ENCODE measurements at places on chromosomes 3 and 15. TPM values are rescaled to one million over a fixed set of nuclear protein-coding genes. Genes with fewer than 3 reads are reported as not detected.

The ACAA1 gene
- total RNA-seq: 20.0 TPM

DNA sequence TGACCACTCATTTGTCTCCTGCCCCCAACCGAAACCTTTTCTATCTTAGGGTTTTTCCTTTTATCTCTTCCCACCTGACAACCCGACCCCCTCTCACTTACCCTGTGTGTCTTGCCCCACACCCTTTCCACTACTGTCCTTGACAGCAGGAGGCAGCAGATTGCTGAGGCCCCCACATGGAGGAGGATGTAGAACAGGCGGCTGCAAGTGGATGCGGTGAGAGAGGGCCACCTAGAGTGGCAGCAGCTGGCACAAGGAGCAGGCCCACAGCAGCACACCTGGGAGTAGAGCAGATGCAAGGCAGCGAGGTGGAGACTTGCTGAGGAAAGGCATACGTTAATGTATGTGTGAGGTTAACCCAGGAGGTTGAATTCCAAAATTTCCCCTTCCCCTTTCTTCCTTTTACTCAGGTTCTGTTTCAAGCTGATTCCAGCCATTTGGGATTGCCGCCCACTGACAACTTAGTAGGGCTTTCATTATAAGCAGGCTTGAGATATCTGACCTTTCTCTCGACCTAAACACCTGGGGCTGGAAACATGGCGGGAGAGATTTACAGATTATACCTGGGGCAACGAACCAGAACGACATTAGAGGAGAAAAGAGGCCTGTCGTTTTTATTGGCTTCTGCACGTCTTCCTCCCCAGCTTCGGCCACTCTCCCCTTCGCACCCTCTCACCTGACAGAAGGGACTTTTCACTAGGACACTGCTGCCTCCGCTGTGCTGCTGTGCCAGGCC lies 643 bp downstream of the SERINC4 start:
- no peak overlapping the region for H3K4me3 ChIP-seq
- H3K27me3 ChIP-seq: no peaks in the 10 kb centered on the region
- DNase-seq: no peak
- peaks cover 74% of the 10 kb centered on the region for H3K36me3 ChIP-seq

GRCh38 chr3:56816061-56816460 lies 14.3 kb upstream of the ARHGEF3 start:
- no peak overlapping the region for H3K27ac ChIP-seq
- H3K4me3 ChIP-seq: no peak overlapping the region
- H3K27me3 ChIP-seq: peaks cover 22% of the 10 kb centered on the region
- H3K4me1 ChIP-seq: peaks cover 7% of the 10 kb centered on the region

DNA sequence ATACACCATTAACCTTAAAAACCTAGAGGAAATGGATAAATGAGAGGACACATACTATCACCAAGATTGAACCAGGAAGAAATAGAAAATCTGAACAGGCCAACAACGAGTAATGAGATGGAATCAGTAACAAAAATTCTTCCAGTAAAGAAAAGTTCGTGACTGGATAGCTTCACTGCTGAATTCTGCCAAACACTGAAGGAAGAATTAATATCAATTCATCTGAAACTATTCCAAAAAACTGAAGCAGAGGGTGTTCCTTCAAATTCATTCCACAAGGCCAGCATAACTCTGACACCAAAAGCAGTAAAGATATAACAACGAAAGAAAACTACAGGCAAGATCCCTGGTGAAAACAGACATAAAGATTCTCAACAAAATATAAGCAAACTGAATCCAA lies 195.8 kb upstream of the GPR149 start:
- H3K27ac ChIP-seq: no peak overlapping the region
- DNase-seq: no peak
- H3K27me3 ChIP-seq: no peaks in the 10 kb centered on the region
- no peak overlapping the region for H3K4me3 ChIP-seq

- DNase-seq: peak; percentile 65
- H3K27ac ChIP-seq: peak overlapping the region; percentile 43
- no peak overlapping the region for H3K4me3 ChIP-seq
- H3K4me1 ChIP-seq: peaks cover 12% of the 10 kb centered on the region
Measured at GRCh38 chr15:95277266-95277665, 1045.9 kb downstream of the MCTP2 start.

GRCh38 chr3:11481556-11481955 lies 162.2 kb downstream of the VGLL4 start:
- H3K4me3 ChIP-seq: no peak overlapping the region
- no peak overlapping the region for H3K27ac ChIP-seq
- no peaks in the 10 kb centered on the region for H3K27me3 ChIP-seq
- no peak for DNase-seq
- no peaks in the 10 kb centered on the region for H3K36me3 ChIP-seq
- H3K4me1 ChIP-seq: peaks cover 31% of the 10 kb centered on the region

- peak overlapping the region; percentile 29 for H3K27ac ChIP-seq
- H3K36me3 ChIP-seq: no peaks in the 10 kb centered on the region
- no peaks in the 10 kb centered on the region for H3K27me3 ChIP-seq
Measured at GRCh38 chr3:111852540-111852939, 6.5 kb upstream of the PHLDB2 start.

DNA sequence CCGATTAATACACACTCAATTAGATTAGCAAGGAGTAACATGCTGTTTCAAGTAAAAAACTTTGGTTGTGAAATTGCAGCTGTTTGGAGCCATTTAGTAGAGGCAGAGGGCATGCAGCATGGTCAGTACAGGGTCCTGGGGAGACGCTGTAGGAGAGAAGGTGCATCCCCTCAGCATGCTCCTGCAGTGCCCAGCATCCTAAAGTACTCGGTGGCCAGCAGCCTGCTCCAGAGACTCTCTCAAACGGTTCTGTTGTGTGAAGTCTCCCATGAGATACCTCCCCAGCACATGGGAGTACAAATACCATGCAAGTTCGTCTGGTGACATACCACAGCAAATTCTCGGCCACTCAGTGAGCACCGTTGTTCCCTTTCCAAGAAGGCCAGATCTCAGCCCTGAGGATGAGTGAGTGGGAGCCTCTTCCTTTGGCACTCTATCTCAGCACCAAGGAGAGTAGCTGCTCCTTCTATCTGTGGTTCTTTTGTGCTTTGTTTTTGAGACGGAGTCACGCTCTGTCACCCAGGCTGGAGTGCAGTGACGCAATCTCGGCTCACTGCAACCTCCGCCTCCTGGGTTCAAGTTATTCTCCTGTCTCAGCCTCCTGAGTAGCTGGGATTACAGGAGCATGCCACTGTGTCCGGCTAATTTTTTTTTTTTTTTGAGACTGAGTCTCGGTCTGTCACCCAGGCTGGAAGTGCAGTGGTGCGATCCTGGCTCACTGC lies 72.7 kb downstream of the TJP1 start:
- H3K4me3 ChIP-seq: no peak overlapping the region
- H3K27ac ChIP-seq: no peak overlapping the region
- H3K4me1 ChIP-seq: no peaks in the 10 kb centered on the region
- no peaks in the 10 kb centered on the region for H3K27me3 ChIP-seq

All from osteoblast (primary cell).